B cell (primary cell): ENCODE measurements at places on chromosomes 7 and 10. TPM values are rescaled to one million over a fixed set of nuclear protein-coding genes. Genes with fewer than 3 reads are reported as not detected.

Gene CPEB3
- total RNA-seq, result 5.0 and 6.7 TPM in 2 replicates

DNA sequence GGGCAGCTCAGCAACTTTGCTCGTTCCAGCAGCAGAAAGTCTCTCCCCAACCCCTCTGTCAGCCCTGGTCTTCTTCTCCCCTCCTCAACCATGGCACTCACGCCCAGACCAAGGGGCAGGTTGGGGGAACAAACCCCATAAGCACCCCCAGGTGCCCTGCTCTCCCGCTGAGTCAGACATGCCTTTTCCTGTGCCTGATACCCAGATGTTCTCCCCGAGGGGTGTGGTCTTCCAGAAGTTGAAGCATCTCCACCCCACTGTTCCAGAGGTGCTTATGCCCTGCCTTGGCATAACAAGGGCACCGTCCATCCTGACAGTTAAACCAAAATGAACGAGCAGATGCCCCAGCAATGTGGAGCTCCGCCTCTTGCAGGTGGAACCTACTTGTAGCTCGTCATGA, 67.1 kb downstream of the C10orf143 start:
- DNase-seq, result no peak

Gene MRLN
- total RNA-seq, result not detected in 2 replicates

Gene GJC3
- not detected in 2 replicates for total RNA-seq

Gene USP6NL
- total RNA-seq, result 61.5 and 62.6 TPM in 2 replicates

Gene RGR
- not detected in 2 replicates for total RNA-seq

Gene PRRT4
- 0.20 TPM in 1 of 2 replicates, not detected in the other for total RNA-seq

Gene AS3MT
- total RNA-seq, result not detected in 2 replicates

DNA sequence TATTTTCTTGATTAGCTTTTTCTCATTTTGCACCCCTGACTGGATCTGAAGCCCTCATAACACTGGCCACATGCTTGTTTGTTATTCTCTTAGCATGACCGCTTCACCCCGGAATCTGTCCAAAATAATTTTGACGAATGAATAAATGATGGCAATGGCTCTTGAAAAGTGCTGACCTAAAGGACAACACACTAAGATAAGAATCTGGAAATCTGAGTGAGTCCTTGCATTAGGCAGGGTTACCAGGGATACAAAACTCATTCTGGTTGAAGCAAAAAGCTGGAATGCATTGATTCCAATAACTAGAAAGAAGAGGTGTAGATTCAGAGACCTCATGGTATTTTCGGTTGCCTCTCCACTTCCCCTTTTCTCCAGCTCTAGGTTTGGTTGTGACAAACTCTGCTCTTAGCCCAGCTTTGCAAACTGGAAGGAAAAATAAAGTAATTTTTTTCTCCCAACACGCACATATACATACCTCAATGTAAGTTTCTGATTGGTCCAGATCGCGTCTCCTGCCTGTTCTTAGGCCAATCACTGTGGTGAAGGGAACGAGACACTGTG, 157.4 kb downstream of the SKIDA1 start:
- DNase-seq, result no peak

Gene CALHM1
- 0.34 and 0.41 TPM in 2 replicates for total RNA-seq

- DNase-seq, result no peak
Observed at GRCh38 chr7:66667023-66667728, 38.5 kb downstream of the KCTD7 start.

Gene WEE2
- total RNA-seq, result not detected in 2 replicates

Gene ANKRD30A
- total RNA-seq, result not detected in 2 replicates

- DNase-seq, result no peak
Observed at GRCh38 chr7:88888684-88889083, 93.1 kb upstream of the TEX47 start.

Gene CD36
- total RNA-seq, result 0.37 and 1.3 TPM in 2 replicates

Gene OR2A1
- not detected in 2 replicates for total RNA-seq

DNA sequence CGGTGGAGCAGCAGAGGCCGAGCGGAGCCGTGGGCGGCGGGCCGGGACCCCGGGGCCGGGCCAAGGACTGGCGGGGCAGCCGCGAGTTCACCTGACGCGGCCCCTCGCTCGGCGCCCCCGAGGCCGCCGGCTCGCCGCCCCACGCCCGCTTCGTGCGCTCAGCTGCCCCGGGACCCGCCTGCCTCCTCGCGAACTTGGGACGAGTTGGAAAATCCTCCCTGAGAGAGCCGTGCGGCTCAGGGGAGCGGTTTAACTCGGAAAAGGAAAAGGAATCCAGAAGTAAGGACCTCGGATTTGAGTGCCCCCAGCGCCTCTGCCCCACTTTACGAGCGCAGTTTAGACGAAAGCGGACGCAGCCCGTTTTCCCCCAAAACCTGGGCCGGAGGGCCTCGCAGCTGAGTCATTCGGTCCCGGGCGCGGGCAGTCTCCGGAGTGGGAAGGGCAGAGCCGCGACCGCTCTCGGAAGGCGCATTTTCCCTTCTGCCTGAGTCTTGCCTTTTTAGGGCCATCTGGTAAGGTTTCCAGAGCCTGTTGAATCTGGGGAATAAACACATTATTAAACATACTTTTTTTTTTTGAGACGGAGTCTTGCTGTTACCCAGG, 744 bp downstream of the CREM start:
- no peak for DNase-seq

DNA sequence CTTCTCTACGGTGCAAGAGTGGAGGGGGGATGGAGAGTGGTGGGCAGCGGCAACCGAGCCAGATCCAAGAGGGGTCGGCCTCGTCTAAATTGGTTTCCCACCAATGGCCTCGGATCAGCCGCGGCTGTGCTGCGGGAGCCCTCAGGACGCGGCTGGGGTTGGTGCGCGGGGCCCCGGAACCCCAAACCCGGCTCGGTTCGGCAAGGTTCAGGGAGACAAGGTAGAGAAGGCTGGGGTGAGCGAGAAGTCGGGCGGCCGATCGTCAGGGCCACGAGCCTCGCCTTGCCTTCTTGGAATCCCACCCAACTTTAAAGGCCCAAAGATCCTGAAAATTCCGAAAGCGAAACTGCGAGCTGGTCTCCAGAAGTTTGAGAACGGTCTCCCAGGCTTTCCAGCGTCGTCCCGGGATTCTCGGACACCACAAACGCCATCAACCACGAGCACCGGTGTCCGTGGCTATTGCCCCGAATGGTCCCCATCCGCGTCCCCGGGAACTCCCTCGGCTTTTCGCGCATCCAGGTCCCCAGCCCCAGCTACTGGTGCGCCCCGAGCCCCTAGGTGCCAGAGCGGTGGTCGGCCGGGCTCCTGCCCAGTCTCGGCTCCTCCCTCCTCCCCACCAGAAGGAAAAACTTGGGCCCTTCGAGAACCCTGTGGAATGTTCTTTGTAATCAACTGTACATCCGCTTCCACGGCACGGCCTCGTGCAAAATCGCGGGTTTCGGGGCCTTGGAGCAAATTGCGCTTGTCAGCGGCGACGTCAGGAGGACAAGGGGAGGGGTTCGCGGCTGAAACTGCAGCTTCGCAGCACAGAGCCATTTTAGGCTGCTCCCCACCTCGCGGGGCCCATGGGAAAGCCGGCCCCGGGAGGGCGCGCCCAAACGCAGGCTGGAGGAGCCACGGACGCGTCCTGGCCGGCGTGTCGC, 3.2 kb downstream of the SFMBT2 start:
- DNase-seq, result peak; percentile 56

DNA sequence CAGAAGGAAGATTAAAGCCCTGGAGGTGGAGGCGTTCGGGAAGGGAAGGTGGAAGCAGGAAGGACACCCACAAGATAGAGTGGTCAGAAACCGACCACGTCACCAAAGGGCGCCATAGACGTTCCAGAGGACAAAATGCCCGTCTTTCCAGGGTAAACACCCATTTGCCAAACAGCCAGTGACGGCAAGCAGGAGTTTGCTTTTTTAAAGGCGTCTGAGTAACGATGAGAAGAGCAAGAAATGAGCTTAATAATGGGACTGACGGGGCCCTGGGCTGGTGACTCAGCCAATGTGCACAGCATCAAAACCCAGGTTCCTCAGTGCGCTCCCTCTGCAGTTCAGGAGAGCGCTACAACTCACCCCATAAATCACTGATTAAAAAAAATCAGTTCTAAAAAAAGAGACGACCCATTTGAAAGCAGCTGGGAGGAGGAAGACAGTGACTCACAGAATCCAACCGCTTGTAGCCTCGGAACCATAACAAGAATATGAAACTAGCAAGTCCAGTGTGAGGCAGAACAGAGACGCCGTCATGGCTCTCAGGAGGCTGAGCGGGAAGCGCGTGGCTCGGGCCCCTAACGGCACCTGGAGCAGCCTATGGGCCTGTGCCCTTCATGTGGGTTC, 5.9 kb downstream of the DIP2C start:
- DNase-seq, result no peak

Gene A1CF
- total RNA-seq, result not detected in 2 replicates

DNA sequence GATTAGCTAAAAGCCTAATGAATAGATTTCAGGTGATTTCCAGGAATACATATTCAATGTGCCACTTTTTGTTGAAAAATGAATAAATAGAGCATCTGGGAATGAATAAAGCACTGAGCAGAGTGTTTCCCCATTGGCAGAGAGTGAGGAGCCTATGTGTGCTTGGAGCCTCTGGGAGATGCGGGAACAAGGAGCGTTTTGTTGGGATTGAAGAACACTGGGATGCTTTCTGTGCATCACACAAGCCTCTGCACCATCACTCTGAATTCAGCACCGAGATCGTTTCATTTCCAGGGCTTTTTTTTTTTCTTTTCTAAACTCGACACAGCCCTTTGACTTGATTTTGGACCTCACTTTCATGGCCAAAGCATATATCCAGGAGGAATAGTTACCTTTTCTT, 111.4 kb downstream of the BAMBI start:
- no peak for DNase-seq

Gene TMED4
- 84.0 and 84.1 TPM in 2 replicates for total RNA-seq

DNA sequence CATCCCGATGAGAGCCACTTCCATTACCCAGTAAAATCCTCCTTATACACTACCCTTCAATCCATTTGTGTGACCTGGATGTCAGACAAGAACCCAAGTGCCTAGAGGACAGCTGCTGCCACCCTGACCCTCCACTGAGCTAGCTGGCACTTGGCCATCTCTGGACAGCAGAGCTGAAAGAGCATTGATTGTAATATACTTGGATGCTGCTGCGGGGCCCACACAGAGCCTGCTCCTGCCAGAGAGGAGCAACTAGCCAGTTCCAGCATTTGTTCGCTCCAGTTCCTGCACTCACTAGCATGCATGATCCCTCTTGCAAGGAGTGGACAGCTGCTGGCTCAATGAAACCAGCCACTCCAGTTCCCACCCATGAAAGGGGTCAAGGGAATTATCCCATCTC, 8.4 kb upstream of the TMEM254 start:
- DNase-seq, result no peak

DNA sequence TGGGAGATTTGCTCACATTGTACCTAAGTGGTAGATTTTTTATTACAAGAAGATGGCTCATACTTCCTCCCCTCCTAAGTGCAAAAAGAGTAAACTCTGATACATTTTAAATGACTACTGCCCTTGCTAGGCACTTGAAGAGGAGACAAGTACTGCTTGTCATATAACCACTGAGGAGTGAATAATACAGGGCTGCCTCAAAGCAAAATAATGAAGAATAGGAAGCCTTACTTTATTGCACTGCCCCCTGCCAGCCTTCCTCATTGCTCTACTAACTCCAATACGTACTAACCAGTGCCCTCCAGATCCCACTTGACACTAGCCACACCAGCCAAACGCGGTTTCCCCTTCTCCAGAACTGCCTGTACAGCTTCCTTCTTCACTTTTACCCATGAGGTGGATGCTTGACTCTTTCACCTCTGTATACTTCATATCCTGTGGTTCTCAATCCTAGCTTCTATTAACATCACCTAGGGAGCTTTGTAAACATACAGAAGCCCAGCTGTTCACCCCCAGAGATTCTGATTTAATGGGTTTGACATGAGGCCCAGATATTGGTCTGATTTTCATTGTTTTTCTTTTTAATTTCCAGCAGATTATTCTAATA, 11.7 kb upstream of the MTERF1 start:
- DNase-seq, result no peak

Gene STEAP2
- total RNA-seq, result not detected in 2 replicates

Gene PYROXD2
- 25.1 and 25.7 TPM in 2 replicates for total RNA-seq

Gene IRF5
- 135 and 137 TPM in 2 replicates for total RNA-seq

Gene NEUROG3
- total RNA-seq, result not detected in 2 replicates

Gene GFRA1
- total RNA-seq, result not detected in 2 replicates

GRCh38 chr10:122258136-122259074, 12.7 kb upstream of the BTBD16 start:
- DNase-seq, result no peak

DNA sequence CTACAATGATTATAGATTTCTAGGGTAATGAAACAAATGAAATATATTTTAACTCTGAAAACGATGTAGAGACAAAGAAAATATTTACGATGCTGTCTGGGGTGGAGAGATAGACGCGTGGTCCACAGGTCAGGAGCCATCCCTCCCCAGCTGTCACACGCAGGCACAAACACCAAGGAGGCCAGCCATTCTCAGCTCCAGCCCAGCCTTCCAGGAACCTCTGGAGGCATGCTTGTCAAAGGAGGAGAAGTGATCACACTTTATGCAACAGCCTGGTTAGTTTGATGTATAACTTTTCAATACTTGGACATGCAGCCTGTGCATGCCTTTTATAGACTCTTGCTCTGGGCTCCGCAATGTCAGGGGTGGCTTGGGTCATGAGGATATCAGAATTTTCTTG, 391.5 kb upstream of the MGMT start:
- no peak for DNase-seq

DNA sequence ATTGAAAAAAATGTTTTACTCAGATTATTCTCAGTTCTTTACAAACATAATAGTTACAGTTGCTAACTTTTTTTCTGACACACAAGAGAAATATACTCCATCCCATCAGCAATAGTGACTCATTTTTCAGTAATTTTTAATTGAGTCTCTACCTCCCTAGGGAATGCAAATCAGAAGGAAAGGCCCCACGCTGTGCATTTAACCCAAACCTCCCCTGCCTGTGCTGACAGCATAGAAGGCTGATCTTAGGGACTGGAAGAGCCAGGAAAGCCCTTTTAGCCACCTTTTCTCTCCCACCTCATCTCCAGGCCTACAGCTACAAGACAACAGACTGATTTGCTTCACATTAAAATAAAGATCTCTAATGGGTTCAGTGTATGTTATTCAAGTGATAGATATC, 24.7 kb upstream of the PIK3CG start:
- DNase-seq, result no peak

Gene CARD11
- total RNA-seq, result 129 and 133 TPM in 2 replicates

Gene FAM25C
- not detected in 2 replicates for total RNA-seq

DNA sequence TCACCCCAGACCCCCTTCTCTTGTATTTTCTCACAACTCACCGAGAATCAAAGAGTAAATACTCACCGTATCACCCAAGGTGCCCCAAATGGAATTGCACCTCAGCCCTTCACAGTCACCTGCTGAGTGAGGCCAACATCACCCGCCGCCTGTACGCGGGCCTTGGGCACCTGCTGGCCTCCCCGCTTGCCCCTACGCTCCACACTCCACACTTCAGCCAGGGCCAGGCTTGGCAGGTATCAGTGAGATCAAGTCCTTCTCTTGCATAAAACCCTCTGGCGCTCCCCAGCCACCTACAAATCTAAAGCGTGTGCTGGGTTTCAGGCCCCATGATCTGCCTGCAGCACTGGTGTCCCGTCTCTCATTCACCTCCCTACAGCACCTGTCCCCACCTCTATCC, 300.6 kb downstream of the GFRA1 start:
- no peak for DNase-seq

GRCh38 chr7:150417863-150418262, 32.6 kb upstream of the GIMAP8 start:
- no peak for DNase-seq

- DNase-seq, result no peak
Observed at GRCh38 chr7:141225916-141226618, 152.2 kb downstream of the TMEM178B start.

GRCh38 chr10:105342606-105343005, 701.5 kb downstream of the SORCS3 start:
- DNase-seq, result no peak
